Vagina (tissue), 2 donors: ENCODE measurements at places on chromosomes 5 and 9.

DNA sequence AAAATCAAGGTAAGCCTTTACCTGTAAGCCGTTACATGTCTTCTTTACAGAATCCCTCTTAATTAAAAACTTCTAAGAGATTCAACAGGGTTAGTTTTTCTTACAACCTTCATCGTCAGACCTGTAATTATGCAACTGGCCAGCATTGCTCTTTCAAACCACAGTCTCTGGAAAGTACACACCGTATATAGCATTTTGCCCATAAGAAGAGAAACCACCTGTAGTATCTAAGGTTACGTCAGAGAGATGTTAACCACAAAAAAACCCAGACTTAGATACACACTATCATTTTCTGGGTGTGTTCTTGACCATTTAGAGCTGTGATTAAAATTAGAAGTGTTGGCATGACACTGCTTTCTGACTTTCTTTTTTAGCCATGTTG, 140.0 kb downstream of the MUSK start:
- no peak for DNase-seq

DNA sequence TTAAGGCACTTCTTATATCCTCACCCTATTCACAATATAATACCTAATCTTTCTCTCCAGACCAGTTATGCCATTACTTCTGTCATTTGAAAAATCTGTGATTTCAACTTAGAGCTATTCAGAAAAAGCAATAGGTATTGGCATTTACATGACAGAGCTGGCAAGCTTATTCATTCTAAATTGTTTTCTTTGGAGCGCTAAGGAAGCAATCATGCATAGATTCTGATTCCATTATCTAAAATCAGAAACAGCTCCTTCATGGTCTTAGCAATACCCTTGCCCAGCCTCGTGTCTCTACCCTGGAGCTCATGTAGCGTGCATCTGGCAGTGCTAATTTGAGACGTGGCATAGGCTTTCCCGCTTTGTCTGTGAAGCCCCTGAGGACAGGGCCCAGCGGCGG, 4.5 kb downstream of the SLC1A1 start:
- no peak for DNase-seq

- no peak for DNase-seq
Measured at GRCh38 chr5:124859556-124860290, 113.3 kb upstream of the ZNF608 start.

GRCh38 chr5:154677921-154678320, 77.3 kb upstream of the LARP1 start:
- no peak for DNase-seq

- no peak for DNase-seq
Measured at GRCh38 chr5:133041157-133041784, 10.5 kb upstream of the HSPA4 start.

DNA sequence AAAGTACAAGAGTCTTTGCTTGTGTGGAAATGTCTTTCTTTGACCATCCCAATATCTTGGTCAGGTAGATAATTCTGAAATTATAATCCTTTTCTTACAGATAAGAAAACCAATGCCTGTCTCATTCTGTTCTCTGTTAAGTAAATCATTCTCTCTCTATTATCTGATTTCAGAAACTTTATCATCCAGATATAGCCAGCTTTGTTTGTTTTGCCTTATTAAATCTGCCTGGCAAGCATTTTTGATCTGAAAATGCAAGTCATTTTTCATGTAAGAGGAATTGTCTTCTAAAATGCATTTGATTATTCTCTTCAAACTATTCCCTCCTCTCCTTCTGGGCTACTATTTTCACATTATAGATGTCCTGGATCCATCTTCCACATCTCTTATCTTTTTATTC, 625.5 kb downstream of the CCDC171 start:
- no peak for DNase-seq

GRCh38 chr5:158235159-158235547, 376.2 kb upstream of the CLINT1 start:
- DNase-seq: no peak

GRCh38 chr5:11928909-11929308, 24.7 kb upstream of the CTNND2 start:
- DNase-seq: no peak

DNA sequence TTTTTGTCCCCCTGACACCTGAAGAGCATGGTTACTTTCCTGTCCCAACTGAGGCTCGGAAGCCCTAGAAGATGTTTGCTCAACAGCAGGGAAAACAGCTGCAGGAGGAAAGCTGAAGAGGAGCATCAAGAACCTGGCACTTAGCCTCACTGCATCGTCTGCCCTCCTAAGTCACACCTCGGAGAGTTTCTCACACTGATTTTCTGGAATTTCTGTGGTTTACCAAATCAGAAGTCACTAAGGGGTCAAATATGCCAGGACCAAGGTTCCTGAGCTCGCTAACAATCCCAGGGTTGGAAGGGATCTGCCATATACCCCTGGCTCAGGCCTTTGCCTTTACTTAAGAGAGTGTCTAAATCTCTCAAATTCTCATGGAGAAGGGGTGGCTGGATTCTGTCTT, 5.3 kb downstream of the IL12B start:
- DNase-seq: no peak

GRCh38 chr9:137836151-137836830, 41.3 kb upstream of the CACNA1B start:
- peak; percentile 77 for DNase-seq

DNA sequence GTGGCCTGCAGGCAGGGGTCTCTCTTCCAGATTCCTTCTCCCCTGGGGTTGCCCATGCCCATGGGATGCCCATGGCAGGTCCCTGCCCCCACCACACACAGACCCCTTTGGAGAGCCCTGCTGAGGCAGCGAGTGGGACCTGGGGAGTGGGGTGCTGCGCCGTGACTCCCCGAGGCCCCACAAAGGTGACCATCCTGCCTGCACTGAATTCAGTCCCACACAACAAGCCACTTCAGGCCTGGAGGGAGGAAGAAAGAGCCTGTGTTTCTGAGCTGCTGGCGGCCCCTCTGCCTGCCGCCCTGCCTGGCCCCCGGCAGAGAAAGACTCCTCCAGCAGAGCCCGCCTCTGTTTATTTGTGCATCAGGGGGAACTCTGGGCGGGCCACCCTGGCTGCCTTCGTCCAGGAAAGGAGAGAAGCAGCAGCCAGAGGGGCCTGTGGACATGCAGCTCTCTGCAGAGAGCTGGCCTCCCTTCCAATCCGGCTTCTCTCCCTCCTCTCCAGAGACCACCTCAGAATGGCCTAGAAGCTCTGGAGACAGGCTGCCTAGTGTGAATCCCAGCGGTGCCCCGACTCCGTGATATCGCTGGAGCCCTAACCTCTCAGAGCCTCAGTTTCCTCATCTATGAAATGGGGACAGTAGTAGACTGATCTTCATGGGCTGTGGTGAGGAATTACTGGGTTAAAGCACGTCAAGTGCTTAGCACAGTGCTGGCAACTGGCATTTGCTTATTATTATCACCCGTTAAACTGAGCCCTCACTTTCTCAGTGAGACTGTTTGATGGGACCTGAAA, 72.9 kb downstream of the COL27A1 start:
- DNase-seq: no peak

DNA sequence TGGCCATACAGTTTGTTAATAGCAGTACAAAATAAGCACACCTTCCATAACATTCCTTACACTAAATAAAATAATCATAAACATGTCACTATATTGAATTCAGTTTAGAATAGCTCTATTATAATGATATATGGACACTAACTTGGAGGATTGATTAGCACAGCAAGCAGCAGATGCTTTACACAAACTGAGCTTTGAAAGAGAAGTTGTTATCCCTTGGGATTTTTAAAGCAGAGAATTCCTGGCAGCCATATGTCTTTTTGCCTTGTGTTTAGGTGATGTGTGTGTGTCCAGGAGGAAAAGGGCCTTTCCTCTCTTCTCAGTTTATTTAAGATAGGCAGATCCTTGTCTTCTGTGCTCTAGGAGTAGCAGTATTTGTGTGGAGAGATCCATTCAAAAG, 232.2 kb upstream of the GRIN3A start:
- DNase-seq: no peak

DNA sequence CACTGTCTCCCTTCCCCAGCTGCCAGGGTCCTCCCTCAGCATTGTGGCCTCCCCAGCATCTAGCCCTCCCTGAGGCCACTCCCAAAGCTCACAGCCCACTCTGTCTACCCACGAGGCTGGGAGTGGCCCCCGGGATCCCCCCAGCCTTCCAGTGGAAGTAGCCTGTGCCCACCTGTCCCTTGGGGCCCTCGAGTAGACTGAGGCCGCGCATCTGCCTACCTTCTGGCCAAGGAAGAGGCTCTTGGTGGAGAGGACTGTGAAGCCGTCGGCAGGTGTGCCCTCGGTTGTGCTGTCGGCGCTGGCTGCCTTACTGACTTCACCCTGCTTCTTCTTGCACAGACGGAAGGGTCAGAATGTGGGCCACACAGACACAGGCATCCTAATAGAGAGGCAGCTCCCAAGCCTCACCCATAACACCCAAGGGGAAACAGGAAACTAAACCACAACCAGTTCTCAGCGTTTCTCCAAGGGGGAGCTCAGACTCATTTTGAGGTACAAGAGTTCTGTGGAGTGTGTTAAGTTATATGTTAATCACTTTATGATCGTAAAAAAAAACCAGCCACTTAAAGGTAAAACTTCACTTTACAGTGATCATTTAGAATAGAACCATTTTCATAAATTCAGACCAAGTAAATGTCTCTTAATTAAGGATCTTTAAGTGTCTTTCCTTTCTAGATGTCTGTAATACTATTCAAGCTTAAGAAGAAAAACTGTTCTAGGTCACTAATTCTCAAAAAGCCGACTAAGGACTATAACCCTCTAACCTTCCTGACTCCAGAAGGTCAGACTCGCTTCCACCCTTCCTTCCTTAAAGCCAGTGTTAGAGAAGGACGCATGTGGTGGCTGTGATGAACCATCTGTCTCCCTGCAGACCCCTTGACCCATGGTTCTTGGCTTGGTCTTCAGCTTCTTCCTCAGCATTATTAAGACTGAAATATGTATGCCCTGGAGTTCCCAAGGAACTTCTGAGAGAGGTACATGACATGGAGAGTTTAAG, 38.5 kb downstream of the MACROH2A1 start:
- no peak for DNase-seq

DNA sequence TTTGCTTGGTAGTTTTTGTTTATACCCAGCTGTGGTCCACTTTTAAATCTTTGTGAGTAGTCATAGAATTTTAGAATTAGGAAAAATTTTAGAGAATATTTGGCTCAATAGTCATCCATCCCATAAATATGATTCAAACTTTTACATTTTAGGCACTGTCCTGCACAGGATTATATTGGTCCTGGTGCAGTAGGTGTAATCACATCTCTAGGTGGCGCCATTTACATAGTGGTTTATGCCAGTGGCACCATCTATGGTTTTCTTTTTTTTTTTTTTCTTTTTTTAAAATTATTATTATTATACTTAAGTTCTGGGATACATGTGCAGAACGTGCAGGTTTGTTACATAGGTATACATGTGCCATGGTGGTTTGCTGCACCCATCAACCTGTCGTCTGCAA, 260.7 kb upstream of the KCNN2 start:
- no peak for DNase-seq

GRCh38 chr5:124397317-124397716, 349.1 kb downstream of the ZNF608 start:
- DNase-seq: no peak

GRCh38 chr5:154335065-154335448, 110.7 kb upstream of the SAP30L start:
- DNase-seq: no peak

DNA sequence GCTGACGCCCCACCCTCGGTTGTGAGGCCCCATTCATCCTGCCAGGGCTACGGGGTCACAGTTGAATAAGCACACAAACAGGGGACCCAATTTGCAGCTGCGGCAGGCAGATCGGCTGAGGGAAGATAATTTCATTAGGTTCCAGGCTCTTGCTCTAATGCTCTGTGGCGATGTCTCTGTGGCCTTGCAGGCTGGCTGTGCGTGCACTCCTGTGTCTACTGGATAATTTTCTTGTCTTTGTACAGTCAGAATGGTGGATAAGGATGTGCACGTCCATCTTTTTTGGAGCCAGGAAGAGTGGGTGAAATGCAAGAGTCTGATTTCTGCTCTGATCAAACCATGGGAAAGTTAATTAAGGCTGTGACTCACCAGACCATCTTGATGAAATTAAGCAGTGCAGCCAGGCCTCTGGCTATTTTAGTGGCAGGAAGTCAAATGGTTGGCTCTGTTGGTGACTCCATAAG, 39.2 kb downstream of the NSG2 start:
- DNase-seq: no peak

DNA sequence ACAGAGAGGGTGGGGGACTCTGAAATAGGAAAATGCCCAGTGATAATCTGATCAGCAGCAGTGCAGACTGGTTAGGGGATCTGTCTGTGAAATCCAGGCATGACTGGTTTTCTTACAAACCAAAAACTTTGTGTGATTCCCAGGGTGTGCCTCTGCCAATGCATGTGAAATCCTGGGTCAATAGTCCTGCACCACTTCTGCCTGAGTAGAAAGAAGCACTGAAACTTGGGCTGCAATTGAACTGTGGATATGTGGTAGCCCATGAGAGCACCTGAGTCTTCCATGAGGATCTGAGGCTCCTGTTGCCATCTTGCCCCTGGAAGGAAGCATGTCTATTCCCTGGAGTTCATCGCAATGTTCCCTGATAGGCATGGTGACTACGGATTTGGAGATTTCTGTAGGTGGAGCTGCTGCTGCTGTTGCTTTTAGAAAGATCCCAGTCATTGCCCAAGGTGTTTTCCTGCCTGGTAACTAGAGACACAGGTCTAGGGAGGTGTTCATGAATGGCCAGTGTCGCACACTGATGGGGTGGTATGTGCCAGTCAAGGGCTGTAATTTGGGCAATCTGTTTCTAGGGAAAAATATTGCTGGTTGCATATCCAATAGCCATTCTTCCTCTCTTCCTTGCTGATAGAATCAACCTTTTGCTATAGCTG, 146.7 kb downstream of the CARTPT start:
- no peak for DNase-seq

GRCh38 chr5:33891788-33892619, at the start of gene ADAMTS12:
Gene ADAMTS12, minus strand, starts transcription at chr5:33891990. Its CDS starts 134 bp downstream, at chr5:33891856.
- DNase-seq: no peak
